B cell (primary cell): ENCODE measurements at places on chromosomes 7 and 10.

DNA sequence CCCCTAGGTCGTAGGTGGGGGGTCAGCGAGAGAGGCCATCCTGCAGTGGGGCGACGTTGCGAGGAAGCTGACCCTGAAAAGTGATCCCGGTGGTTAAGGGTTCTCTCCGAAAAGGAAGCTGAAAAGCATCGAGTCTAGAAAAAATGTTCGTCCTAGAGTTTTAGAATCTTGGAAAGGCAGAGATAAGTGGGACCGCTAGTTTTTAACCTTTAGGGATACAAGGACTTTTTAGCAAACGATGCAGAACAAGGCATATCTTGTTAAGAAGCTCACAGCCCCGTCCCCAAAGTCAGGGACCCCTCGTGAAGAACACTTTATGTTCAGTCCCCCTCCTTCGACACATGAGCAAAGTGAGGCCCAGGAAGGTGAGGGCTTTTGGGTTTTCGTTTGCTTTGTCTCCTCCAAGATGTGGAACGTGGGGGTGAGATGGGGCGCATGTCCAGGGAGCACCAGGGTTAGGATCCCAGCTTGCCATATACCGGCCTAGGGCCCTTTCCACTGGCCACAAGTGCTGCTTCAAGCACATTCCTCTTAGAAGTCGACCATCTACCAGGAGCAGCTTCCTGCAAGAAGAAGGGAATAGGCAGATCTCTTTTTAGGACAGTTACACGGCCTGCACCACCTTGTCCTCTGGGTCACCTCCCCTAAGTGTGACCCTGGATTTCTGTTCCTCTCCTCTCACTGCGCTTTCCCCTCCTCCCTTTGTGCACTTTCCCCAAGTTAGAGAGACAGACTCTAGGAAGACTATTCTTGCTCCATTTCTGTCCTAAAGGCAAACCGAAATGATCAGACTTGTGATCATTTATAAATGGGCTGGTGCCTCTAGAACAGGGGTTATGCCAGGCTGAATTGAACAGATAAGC, 969 bp downstream of the SLC35G1 start:
- DNase-seq = peak; percentile 11

- DNase-seq = no peak
Observed at GRCh38 chr7:151827620-151828019, 49.3 kb downstream of the PRKAG2 start.

GRCh38 chr10:128211953-128212727, 85.9 kb upstream of the MKI67 start:
- DNase-seq = peak; percentile 89

GRCh38 chr7:157577061-157577460, 240.3 kb downstream of the DNAJB6 start:
- no peak for DNase-seq

GRCh38 chr10:44024356-44025116, 360.4 kb downstream of the CXCL12 start:
- no peak for DNase-seq
